RKO (cell line): ENCODE measurements at places on chromosomes 7 and 10.

GRCh38 chr10:63157845-63158624 is 24.9 kb downstream of the NRBF2 start:
- DNase-seq, result peak; percentile 90

DNA sequence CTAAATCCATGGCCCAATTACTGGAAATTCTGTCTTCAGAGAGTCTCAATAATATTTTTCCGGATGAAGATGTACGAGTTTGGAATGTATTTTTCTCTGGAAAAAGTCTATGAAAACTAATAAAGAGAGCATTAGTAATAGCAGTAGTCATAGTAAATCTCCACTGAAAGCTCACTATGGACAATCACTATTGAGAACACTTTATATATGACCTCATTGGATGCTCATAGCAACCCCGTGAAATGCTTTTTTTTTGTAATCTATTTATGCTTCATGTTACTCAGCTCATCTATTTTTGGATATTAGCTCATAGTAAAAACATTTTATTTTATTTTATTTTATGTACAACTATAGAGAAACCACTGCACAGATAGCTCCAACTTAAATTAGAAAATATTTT is 94.3 kb upstream of the MYO3A start:
- peak; percentile 59 for DNase-seq

GRCh38 chr10:89479771-89480446 is 55.5 kb downstream of the SLC16A12 start:
- no peak for DNase-seq

DNA sequence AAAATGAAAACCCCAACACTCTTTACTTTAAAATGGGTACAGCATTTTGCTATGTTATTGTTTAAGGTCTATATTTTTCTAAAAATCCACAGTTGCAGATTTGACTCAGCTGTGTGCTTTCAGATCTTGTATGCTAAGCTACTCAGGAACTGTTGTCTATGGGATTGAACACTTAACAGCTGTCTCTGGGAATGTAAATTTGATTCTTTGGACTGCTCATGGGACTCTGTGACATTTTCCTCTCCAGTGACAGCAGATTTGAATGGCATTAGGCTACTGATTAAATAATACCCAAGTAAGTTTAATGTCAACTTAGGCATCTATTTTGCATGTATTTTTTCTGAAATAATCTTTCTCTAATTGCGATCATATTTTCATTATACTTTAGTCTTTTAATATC is 1.7 kb upstream of the CD36 start:
- no peak for DNase-seq

GRCh38 chr10:73408978-73409521 is 4.8 kb downstream of the ANXA7 start:
- no peak for DNase-seq

- no peak for DNase-seq
Observed at GRCh38 chr10:16367621-16368292, 69.1 kb upstream of the PTER start.

DNA sequence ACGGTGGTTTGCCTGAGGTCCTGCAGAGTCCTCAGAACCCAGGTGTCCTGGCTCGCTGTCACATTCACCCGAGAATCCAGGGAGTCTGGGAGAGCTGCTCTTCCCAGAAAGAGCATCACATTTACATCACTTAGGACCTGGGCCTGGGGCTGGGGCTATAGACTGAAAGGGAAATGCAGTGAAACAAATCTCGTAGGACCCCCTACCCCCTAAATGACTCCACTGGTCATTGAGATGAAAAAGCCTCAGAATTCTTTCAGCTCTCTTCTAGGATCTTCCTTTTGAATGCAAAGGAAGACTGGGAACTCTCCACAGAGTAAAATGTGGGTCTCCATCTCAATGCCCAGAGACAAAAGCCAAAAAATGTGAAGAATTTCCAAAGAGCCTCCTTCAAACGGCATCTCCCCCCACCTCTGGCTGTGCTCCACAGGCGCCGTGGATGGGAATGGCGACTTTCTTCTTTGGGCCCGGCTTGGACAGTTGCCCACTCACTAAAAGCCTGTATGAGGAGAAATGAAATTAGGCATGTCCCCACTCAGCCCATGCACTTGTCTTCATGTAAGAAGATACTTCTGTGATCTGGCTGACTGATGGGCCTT is 49.0 kb upstream of the PODXL start:
- DNase-seq, result no peak

DNA sequence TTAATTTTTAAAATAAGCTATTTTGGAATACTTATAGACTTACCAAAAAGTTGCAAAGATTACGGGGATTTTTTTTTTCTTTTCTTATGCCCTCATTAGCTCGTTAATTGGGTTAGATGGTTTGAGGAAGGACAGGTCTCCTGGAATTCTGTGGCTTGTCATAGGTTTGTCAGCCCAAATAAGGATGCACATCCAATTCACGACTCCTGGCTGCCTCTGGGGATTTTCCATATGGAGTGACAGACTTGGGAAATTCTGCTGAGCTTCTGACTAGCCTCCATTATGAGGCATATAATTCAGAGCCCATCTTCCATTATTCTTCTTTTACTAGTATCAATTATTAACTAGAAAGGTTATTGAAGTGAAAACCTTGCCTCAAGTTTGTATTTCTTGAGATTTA is 102.1 kb downstream of the AUTS2 start:
- no peak for DNase-seq

DNA sequence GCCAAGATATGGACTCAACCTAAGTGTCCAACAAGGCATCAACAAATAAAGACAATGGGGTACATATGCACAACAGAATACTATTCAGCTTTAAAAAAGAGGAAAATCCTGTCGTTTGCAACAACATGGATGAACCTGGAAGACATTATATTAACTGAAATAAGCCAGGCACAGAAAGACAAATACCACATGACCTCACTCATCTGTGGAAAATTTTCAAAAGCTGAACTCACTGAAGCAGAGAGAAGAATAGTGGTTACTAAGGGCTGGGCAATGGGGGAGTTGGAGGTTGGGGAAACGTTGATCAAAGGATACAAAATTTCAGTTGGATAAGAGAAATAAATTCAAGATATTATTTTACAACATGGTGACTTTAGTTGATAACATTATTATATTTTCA is 221.4 kb upstream of the PITRM1 start:
- DNase-seq, result no peak

- DNase-seq, result no peak
Observed at GRCh38 chr7:4663239-4664018, 18.7 kb upstream of the FOXK1 start.

- no peak for DNase-seq
Observed at GRCh38 chr10:3364768-3365480, 192.3 kb upstream of the PITRM1 start.

DNA sequence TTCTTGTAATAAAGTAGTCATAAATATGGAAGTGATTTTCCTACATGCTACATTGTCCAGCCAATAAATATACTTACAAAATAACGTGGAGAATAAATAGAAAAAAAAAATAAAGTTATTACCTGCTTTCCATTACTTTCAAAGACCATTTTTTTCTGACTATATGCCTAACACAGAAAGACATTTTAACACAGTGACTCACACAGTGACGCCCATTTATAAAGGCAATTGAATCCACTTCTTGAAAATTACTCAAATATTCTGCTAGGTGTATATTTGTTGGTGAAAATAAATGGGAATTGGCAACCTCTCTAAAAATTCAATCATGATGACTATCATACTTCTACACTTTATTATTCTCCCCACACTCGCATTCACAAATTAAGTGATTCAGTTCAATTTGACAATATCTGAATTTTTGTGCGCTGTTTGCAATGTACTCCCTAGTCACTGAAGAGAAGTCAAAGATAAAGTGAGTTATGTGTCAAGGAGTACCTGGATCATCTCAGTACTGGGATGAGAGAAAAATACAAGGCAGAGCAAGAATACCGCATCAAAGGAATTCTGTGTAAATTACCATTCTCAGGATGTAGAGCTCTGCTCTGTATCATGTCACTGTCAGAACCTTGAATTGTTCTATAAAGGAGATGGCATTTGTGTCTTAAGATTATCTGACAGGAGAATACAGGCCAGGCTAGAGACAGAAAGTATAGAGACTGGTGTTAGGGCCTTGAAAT is 642.7 kb downstream of the IPMK start:
- no peak for DNase-seq

DNA sequence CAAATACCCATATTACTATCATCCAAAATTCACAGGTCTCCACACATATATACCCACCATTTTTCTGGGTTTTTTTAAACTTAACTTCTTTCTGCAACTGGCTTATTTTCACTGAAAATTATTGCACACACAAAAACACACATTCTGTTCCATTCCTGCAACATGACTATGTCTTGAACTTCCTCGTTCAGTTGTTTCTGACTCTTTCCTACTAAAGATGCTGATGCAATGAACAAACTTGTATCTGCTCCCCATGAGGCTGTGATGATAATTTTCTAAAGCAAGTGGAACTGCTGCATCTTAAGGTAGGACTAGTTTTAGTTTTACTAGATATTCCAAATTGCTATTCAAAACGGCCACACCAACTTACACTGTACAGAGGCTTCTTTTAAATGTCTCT is 77.7 kb downstream of the OSBPL3 start:
- DNase-seq, result no peak

DNA sequence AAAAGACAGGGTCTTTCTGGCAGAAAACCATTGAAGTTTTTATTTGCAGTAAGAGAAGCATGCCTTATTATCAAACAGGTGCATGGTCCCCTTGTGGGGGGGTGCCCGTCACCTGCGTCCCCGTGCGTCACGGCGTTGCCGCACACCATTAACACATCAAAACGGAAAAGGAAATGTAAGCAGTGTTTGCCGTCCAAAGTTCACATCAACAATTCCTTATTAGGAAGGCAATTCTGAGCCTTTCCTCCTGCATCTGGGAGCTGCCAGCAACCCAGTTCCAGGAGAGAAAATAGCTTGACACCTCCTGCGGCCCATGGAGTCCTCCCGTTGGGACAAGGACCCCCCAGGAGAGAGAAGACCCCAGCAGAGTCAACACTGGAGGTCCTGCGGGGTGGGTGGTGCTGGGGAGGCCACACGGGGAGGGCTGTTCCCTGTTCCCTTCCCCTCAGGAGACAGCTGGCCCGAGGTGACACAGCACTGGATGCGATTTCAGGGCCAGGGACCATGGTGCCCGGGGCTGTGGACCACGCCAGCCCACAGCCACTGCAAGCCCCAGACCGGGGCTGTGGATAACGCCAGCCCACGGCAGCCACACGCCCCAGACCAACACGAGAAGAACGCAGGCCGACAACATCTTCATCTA is 39.5 kb downstream of the DIP2C start:
- DNase-seq, result no peak

DNA sequence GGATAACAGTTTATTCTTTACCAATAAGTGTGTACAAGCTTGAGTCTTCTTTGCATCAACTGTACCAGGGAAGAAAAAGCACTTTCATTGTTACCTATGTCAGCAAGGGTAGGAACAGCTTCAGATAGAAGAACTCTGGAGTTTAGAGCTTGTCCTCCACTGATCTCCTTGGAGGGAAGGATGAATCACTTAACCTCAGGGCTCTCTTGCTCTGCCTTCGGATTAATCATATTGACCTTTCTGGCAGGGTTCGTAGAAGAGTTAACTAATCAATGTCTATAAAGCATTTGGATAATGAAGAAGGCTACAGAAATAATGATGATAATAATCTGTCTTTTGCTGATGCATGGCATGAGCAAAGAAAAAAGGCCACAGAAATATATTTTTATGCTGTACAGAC is 339.5 kb upstream of the TPK1 start:
- no peak for DNase-seq

- DNase-seq, result no peak
Observed at GRCh38 chr7:71459132-71459531, 327.2 kb downstream of the GALNT17 start.

GRCh38 chr7:50068026-50068425 is 25.0 kb downstream of the ZPBP start:
- peak; percentile 14 for DNase-seq

GRCh38 chr7:37290731-37291130 is 157.9 kb downstream of the ELMO1 start:
- DNase-seq, result no peak

- no peak for DNase-seq
Observed at GRCh38 chr10:29728541-29729049, 93.8 kb upstream of the SVIL start.

- peak; percentile 46 for DNase-seq
Observed at GRCh38 chr10:127243490-127244272, 47.3 kb upstream of the INSYN2A start.

DNA sequence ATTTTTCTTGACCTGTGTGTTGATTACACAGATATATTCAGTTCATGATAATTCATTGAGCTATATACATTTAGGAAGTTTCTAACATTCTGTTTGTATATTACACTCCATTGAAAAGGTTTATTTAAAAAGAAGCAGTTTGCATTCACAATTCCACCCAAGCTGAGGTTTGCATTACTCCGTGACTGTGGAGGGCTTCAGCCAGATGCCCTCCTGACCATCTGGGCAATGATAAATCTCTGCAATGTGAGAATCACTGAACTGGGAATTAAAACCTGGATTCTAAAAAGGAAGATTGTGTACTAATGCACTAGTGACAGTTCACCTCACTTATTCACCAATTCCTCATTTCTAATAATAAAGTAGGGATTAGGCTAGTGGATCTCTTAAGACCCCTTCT is 36.4 kb upstream of the CYP2C9 start:
- DNase-seq, result no peak

GRCh38 chr7:156673454-156673853 is 32.9 kb downstream of the RNF32 start:
- DNase-seq, result no peak

DNA sequence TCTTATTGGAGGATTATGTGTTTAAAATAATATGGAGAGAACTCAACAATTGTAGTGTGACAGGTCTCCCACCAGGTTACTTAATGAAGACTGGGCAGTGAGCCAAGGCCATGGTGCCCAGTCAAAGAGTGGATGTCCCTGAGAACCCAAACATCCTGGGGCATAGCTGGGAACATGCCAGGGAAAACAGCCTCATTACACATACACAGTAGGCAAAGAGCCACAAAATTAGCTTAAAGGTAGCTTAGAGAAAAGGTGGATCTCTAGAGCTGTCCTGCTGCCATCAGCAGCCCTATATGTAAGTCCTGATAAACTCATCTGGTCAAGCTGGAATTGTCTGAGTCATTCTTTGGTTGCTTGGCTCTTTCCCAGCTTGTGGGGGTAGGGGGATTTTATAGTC is 287.8 kb downstream of the PHF14 start:
- no peak for DNase-seq

- no peak for DNase-seq
Observed at GRCh38 chr7:5469375-5470166, 45.9 kb upstream of the TNRC18 start.

DNA sequence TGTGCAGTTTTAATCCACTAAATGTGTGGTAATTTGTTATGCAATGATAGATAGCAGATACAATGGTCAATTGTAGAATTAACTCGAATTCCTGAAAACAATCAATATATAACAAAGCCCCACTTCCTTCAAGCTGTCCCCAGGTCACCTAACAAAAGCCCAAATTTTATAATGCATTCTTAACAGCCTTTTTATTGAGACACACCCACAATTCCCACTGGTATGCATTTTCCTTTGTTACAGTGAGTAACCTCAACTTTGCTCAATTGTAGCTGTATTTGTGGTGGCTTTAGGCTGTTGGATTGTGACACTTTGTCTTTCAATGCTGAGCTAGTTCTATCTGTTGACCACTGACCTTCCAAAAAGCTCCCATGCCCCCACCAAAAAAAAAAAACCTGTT is 279.8 kb upstream of the CACNA2D1 start:
- no peak for DNase-seq
